CD4-positive, alpha-beta T cell treated with Interleukin-10 for 1 hour (primary cell): ENCODE measurements at places on chromosomes 2 and 18.

GRCh38 chr2:171267855-171268629 is 107.3 kb upstream of the TLK1 start:
- no peak for DNase-seq

DNA sequence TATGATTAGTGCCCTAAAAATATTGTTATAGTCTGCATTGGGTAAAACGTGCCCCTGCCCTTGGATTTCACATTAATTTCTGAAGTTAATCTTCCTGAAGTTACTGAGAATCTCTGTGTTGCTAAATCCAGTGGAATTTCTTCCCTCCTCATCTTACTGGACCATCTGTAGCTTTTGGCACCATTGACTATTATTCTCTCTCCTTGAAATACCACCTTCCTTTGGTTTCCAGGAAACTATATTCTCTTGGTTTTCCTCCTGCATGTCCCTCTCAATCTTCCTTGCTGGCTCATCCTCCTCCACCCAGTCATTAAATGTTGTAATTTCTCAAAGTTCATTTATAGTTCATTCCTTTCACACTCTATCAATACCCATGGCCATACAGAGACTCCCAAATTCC is 110.6 kb upstream of the SLC35G4 start:
- no peak for DNase-seq

GRCh38 chr18:24408496-24408895 is 10.9 kb upstream of the OSBPL1A start:
- no peak for DNase-seq

- no peak for DNase-seq
Observed at GRCh38 chr2:208570851-208571763, 164.5 kb downstream of the PTH2R start.

DNA sequence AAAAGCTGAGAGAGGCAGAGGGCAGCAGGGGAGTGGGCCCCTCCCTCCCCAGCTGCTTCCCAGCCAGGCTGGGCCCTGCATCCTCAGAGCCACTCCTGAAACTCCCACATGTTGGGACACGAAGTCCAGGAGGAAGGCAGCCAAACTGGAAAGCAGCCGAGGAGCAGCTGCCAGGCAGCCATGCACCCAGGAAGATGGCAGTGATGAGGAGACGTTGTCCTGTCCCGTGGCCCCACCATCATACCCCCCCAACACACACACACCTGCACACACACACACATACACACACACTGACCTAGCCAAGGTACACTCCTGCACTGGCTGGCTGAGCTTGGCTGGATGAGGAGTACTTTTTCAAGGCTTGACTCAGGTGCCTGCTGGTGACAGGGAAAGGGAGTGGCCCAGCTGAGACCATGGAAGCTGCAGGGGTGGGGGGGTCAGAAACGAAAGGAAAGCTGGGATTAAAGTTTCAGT is 106.0 kb downstream of the CYP26B1 start:
- DNase-seq, result no peak

DNA sequence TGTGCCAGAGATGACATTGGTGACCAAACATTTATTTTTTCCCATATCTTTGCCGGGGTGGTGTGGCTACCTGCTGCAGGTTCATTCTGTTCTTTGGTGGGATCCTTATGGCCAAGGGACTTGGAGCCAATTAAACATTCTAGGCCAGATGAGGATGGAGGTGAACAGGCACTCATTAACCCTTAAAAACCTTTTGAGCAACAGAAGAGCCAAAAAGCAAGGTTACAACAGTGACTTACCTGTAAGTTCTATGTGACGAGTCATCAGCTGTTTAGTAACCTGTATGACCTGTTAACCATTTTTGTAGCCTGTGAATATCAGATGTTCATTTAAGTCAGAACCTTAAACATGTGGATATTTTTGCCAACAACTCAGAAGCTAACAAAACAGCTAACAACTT is 105.6 kb downstream of the XRCC5 start:
- no peak for DNase-seq

DNA sequence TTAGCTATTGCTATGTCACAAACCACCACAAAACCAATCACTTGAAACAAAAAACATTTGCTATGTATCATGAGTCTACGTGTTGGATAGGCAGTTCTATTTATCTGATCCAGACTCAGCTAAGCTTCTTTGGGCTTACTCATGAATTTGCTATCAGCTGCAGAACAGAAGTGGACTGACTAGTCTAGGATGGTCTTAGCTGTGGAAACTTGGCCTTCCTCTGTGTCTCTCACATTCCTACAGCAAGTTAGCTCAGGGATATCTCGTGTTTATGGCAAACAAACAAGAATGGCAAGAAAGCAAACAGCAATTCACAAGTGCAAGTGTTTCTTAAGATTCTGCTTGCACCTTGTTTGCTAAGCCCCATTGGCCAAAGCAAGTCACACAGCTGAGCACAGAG is 288.0 kb upstream of the TNP1 start:
- no peak for DNase-seq

GRCh38 chr2:157364257-157364974 is 38.8 kb upstream of the ERMN start:
- DNase-seq, result no peak

- DNase-seq, result no peak
Observed at GRCh38 chr2:99776206-99776905, 286.5 kb upstream of the REV1 start.

- DNase-seq, result no peak
Observed at GRCh38 chr2:33166287-33166881, 219.6 kb downstream of the LTBP1 start.

DNA sequence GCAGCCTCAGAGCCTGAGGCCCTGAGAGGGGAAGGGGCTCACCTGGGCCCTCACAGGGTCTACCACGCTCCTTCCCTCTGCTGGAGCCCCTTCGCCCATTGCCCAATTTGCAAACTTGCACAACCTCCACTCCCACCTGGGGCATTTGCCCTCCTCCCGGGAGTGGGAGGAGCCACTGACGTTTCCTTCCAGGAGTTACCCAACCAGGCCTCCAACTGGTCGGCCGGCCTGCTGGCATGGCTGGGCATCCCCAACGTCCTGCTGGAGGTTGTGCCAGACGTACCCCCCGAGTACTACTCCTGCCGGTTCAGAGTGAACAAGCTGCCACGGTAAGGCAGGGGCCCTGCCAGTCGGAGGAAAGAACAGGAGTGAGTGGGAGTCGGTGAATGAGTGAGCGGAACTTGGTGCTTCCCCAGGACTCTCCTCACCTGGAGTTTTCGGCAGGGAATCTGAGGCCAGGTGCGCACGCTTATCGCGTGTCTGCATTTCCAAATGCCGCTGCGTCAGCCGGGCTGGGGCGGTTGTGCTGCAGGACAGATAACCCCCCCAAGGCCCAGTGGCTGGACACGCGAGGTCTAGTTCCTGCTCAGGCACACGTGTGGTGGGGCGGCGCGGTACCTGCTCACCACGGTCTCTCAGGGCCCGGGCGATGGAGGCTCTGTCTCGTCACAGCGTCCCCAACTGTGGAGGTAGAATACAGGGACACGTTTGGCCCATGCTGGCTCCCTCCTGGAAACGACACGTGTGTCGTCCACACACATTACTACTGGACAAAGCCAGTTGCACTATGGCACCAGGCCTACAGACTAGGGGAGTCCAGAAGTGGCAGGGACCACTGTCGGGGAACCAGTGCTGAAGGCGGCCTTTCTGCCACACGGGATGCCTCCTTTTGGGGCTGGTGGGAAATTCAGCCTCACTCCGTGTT is 11.7 kb downstream of the ANO7 start:
- DNase-seq, result no peak

DNA sequence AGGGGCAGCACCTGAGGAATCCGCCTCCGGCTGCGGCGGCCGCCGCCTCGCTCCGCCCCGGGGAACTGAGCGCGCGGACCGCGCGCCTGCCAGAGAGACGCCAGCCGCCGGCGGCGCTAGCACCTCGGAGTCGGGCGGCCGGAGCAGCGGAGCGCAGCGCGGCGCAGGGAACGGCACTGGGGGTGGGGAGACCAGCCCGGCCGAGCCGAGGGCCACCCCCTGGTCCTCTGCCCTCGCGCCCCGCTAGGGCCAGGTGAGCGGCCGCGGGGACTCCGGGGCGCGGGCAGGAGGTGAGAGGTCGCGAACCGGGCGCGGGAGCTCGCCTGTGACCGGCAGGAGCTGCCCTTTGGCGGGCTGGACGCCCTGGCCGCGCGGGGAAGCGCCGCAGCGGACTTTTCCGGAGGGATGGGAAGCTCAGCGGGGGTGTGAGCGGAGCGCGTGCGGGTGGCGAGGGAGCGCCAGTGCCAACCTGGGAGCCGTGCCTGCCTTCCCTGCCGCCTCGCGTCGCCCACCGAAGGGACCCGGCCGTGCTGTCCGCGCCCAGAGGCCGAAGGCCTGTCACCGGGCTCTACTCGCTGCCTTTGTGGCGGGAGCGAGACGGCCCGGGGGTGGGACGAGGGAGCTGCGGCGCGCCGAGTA is at the start of gene GREB1L:
Gene GREB1L, plus strand, starts transcription at position 92 of the 639 bp plus-strand sequence. CDS start 141,287 bp downstream, outside the sequence.
- no peak for DNase-seq

DNA sequence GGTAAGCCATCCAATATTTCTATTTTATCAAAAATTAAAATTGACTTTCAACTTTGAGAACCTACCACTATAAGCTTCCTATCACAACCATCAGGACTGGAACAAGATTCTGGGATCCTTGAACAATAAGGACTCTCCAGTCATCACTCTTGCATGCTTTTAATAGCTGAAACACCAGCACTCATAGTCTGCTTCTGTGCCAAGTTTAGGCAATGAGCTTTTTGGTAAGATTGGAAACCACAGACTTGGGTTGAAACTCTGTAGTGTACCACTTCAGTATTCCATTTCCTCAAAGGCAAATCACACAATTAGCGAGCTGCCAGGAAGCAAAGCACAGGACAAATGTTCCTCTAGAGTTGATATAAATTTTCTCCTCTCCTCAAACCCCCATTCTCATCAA is 1065.8 kb upstream of the SLC39A10 start:
- no peak for DNase-seq

DNA sequence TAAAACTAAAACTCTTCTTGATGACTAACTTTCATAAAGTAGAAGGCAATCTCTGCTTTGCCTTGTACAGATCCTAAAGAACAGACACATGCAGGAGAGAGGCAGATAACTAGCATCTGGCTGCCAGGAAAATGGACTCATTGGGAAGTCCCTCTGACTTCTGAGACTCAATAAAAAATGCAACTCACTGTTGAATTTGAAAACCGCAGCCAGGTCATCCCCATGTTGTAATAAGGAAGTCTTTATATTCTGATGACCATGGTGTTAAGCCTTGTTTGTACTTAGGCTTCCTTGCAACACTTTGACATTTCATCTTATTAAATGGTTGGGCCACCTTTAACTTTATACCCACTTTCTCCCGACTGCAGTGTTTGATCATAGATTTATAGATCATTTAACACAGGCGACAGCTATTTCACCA is 375.1 kb upstream of the KCNH7 start:
- DNase-seq, result no peak

- DNase-seq, result no peak
Observed at GRCh38 chr2:46202453-46202852, 94.8 kb upstream of the EPAS1 start.

GRCh38 chr18:79628416-79629248 is 51.0 kb upstream of the CTDP1 start:
- no peak for DNase-seq

- DNase-seq, result no peak
Observed at GRCh38 chr2:66508484-66509071, 73.7 kb downstream of the MEIS1 start.

GRCh38 chr2:163465440-163465839 is 270.4 kb downstream of the FIGN start:
- no peak for DNase-seq

DNA sequence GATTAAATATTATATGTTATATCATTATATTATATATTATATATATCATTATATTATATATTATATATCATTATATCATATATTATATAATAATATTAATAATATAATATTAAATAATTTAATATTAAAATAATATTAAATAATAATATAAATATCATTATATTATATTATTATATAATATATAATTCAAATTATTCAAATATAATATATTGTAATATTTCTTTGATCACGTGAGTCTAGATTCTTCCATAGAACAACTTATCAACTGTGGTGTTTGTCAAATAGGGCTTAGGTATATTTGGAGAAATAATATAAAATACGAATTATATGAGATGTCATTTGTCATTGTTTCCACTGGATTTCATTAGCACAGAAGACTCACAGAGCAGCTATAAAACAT is 77.3 kb downstream of the SPHKAP start:
- no peak for DNase-seq

- DNase-seq, result peak; percentile 34
Observed at GRCh38 chr2:233083782-233084181, 23.6 kb downstream of the INPP5D start.
